Forelimb muscle (tissue), 1 donor: ENCODE measurements at places on chromosomes 6 and 20.

- no peak for DNase-seq
These were observed 66.8 kb upstream of the CCN2 start for GRCh38 chr6:132017942-132018341.

DNA sequence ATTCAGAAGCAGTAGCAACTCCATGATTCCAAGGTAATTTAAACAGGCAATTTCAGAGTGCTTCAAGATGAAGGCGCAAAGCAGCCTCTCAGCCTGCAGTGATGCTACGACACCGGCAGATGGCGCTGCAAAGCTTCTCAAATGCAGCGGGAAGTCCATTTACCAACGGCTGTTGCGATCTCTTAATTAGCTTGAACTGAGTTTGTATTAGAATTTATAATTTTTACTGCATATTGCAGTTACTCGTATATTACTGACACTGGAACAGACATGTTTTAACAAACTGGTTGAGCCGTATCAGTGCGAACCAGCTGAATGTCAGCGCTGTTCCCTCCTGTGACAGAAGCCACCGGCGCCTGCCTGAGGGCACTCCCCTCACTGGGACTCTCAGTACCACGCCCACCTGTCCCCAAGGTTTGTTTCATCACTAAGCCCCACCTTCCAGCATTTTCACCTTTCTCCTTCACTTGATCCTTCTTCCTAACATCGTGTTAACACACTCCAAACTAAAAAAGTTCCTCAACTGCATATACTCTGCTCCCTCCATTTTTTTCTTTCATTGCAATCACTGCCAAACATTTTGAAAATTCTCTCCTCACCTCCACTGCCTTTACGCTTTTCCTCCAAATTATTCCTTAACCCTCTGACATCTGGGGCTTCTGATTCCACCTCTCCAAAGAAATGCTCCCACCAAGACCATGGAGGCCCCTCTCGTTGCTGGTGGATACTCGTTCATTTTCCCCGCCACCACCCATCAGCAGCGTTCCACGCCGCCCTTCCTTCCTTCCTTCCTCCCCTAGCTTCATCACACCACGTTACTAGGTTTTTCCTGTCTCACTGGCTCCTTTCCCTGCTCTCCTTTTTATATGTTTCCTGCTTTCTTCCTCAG, 14.5 kb downstream of the GNL1 start:
- peak; percentile 66 for DNase-seq

DNA sequence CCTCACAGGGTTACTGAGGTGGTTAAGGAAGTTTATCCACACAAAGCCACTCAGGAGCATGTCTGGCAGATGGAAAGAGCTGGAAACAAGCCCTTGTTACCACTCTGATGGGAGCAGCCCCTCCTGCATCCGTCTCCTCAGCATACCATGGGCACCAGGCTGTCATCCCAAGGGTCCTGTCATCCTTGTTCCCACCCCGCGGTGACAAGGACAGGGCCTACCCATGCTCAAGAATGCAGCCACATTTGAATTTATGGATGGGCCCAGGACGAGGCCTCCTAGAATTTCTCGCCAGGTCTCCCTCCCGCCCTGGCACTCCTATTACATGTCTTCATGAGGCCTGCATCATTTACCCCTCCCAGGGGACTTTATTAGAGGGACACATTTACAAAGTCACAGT, 60.0 kb downstream of the NPEPL1 start:
- no peak for DNase-seq

GRCh38 chr6:91166271-91167046, 579.6 kb upstream of the MAP3K7 start:
- DNase-seq = no peak

DNA sequence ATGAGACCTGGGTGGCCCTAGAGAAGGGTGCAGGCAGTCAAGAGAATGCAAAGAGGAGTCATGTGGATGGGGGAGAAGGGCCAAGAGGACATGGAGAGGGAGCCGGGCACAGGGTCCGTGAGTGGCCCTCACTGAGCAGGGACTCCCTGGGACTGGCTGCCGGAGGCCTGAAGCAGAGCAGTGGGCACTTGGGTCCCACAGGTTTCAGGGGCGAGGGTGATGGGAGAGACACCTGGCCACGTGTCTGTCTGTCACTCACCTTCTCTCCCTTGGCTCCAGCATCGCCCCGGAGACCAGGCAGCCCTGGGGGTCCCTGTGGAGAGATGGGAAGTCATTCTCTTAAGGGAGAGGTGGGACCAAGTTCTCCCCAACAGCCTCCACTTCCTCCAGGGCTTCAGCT, 25.5 kb downstream of the COL11A2 start:
- DNase-seq = no peak

DNA sequence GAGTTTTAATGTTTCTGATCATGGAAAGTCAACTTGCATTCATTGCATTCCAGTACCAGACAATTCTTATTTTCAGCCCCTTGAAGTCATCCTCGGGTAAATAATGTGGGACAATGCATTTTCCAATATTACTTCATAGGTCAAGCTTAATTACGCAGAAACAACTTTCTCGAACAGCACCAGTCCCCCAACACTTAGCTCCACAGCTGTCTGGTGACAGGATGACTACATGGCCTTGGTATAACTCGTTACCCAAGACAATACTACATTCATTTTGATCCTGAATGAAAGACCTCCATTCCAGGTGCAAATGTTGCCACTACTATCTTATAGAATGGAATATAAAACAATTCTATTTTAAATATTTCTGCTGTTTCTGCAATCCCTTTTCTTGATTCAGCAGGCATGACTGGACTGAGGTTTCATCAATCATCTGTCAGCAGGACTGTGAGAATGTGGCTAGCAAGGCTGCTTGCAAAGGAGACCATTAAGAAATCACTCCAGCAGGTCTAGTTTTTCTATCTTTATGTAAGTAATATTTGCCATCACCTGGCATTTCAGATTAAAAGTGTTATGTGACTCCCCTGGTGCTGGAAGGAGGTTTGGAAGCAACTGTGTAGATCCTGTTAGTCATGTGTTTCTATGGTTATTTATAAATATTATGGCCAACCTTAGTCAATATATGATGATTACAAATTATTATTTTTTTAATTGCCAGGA, 147.9 kb downstream of the HAO1 start:
- no peak for DNase-seq

DNA sequence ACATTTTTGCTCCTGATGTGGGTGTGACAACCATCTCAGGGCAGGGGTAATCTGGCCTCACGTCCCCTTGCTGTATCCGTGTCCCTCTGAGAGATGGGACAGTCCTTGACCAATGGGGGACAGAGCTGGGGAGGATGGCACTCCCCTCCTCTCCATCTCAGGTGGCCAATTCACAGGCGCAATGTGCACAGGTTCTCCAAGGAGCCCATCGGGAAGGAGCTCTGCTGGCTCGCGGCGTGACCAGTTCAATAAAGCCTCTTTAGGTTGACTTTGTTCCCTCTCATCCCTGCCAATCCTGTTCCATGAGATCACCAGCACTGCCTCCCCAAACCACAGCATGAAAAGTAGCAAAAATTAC, 196.3 kb upstream of the SLC24A3 start:
- DNase-seq = no peak

DNA sequence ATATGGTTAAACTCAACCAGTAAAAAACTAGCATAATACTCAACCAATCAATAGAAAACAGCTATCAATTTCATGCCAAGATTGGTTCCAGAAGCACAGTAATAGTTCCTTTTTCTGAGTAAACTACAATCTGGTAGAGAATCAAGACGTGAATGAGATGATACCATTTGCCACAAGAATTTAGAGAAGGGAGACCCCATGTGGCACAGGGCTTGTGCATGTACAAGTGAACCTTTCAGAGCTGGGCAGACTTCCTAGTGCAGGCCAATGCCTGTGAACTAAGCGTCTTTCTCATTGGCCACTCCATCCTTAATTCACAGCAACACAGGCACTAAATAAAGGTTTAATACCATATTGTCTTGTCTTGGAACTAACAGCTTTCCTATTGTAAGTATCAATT, 213.5 kb downstream of the RFPL4B start:
- DNase-seq = no peak

- DNase-seq = no peak
These were observed 345.9 kb downstream of the ARHGAP18 start for GRCh38 chr6:129364037-129364436.

GRCh38 chr20:20303742-20304141, 64.2 kb upstream of the INSM1 start:
- no peak for DNase-seq

GRCh38 chr6:18142591-18142861, 12.4 kb downstream of the TPMT start:
- DNase-seq = no peak

DNA sequence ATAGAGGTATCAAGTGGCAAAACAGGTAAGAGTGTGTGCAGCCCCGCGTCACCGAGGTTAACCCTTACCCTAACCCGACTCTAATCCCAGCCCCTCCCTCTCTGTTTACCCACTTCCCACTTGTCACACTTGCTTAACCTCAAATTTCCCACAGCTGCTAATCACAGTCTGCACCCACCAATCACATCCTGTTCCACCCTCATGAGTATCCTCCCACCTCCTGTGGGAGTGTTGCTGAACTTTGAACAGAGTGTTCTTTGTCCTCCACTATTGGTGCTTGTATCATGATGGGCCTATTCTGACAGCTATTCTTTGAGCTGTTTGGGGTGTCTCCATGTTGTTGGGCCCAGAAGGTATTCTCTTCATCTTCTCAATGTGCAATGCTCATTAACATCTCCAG, 487.8 kb downstream of the PTPRT start:
- DNase-seq = no peak

DNA sequence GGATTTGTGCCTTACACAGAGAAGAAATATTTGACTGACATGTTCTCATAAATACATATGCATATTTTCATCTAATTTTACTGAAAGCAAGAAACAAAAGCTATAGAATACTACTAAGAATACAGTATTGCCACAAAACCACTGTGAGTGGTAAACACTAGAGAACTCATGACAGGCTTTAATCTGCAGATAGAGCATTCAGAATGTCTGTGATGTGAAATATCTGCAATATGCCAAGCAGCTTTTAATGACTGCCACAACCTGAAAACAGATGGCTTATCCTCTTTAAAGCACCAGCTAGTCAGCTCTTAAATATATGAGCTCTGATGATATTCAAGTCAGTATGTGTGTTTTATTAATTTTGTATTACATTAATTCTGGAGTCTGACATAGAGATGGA, 3.4 kb downstream of the NAPB start:
- no peak for DNase-seq

DNA sequence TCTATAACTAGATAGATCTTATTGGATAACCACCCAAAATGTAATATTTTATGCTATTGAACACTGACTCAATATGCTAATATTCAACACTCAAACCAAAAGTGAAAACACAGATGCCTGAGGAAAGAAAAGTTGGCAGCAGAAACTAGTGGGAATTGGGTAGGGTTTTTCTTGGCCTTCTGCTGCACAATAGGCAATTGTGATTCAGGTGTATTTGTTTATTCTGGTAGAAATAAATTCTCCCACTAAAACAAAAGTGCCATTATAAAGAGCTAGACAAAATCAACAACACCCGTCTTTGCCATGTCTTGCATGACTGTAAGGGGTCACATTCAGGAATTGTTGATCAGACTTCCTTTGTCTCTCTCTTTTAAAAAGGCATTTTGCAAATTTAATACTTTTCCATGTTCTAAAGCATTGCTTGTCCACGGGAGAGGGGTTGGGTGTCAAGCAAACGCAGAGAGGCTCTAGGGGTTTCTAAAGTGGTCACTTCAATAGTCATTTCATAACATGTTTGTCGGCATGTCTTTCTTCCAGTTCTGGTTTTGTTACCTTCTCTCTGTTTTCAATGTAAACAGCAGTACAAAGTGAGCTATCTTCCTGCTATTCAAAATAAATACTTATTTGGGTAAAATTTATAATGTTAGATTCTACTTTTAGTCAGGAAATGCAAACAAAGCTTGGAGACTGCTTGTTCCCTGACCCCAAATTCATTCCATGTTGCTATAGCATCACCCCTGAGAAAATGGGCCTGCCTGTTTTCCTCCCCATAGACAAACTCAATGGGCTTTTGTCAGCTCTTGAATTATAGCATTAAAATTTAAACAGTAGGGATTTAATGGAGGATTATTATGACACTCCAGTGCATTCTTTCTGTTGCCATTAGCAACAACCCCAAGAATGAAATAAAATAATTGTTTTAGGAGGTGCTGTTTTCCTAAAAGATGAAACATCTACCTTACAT, 217.0 kb upstream of the CCN2 start:
- DNase-seq = no peak

DNA sequence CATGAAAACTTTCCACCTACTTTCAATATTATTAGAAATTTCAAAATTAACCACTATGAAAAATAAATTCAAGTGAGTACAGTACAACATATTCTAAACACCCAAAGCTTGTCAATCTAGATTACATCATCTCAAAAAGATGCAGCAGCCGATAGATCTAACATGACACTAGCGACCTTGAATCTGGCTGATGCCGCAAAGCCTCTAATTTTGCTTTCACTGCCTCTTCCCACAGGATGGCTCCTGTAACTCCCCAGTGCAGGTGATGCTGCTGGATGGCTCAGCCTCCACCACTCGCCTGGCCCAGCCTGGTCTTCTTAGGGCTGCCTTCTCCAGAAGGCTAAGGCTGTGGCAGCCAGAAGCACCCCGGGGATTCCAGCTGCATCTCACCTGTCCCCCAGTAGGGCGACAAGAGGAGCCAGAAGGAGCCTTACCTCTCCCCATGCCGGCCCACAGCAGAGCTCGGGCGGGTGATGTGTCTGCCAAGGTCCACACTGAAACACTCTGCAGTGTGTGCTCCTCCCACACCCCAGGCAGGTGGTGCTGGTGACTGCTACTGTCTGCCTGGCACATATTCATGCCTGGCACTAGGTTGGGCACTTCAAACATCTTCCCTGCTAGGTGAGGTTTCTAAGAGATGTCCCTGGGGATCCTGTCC, 82.1 kb downstream of the SLC23A2 start:
- no peak for DNase-seq

- DNase-seq = no peak
These were observed 740 bp downstream of the NELFCD start for GRCh38 chr20:58981628-58982364.

DNA sequence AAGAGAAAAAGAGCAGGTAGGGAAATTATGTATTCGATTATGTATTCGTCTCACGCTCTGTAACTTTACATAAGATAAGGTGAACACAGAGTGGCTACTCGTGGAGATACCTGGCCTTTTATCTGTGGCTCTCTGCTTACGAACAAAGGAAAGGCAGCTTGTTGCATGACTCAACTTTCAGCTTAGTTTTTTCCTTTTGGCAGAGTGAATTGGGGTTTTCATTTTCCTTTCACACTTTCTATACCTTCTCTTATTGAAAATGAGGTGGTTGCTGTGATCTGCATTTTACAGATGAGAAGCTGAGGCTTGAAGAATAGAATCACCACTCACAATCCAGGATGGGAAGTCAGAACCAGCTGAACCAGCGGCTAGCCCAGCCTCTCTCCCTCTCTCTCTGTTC, 13.3 kb upstream of the KCNK15 start:
- no peak for DNase-seq

DNA sequence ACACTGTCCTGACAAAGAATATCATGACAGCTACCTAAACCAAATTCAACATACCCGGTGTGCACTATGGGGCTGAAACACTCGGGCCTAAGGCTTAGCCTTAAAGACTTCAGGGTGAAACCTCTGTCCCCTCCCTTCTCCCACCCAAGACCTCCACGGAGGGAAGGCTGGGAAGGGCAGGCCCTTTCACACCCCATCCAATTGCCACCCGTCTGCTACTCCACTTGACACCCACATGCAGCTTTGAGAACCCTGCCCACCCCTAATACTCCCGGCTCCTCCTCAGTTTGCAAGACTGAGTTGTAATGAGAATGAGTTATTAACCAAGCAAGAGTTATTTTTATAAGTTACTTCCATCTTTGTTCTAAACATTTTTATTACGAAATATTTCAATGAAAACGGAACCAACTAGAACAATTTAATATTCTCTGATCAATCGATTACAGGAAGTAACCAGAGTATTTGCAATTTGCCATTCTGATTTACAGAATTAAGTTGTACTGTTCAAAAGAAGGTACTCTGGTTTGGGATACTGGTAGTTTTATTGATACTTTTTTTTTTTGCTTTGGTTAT, 3.7 kb downstream of the TAF4 start:
- DNase-seq = no peak
